Activated CD8-positive, alpha-beta memory T cell treated with anti-CD3 and anti-CD28 coated beads for 4 hours (primary cell): ENCODE measurements at places on chromosomes 7 and 10.
A peak's percentile ranks its signal among the peaks of the same experiment; 100 is the strongest.

GRCh38 chr10:45653454-45653853 lies 19.1 kb downstream of the ZFAND4 start:
- DNase-seq: no peak

DNA sequence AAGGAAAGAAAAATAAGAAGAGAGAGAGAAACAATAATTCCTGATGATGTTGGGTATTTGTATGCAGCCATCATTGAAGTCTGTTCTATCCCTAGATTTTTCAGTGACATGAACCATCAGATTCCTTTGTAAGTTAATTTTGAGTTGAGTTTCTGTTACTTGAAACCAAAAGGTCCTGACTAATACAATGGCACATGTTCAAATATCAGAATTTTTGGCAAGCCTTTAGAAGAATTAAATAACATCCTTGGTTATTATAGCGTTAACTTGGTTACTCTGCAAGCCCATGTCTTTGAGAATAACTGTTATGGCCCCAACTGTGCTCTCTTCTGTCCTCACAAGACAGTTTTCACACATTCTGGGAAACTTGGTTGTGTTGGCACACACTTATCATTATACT lies 66.5 kb downstream of the SYPL1 start:
- no peak for DNase-seq

GRCh38 chr10:118725886-118726500 lies 28.8 kb downstream of the CACUL1 start:
- no peak for DNase-seq

DNA sequence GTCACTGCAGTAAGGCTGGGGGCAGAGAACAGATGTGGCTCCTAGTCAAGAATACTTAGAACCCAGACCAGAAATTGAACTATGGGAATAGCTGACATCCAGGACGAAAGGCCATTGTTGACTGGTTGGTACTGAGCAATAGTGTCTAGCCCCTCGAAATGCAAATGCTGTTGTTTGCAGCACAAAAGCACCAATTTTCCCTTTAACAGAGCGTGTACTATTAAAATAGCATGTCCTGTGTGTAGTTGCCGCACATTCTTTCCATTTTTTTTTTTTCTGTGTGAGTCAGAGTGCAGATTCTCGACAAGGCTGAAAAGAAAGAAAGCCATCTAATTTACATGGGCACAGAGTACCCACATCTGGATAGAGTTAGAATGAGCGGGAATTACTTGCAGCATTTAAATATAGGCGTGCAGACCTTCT lies 302.4 kb downstream of the PTEN start:
- no peak for DNase-seq

DNA sequence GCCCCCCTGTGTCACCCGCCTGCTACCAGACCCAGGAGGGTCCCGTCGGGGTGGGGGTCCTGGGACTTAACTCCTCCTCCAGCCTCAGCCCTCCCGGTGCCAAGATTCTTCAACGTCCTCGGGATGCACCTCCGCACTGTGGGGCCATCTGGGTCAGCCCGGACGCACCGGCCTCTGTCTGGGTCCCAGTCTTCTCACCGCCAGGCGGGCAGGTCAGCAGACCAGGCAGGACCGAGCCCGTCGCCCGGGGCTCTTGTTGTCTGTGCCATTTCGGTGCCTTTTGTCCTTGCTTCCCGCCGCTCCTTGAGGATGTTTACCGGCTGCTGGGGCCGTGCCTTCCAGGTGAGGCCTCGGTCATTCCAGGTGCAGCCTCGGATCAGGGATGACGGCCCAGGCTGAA lies 32.1 kb upstream of the PSMG3 start:
- DNase-seq: no peak

DNA sequence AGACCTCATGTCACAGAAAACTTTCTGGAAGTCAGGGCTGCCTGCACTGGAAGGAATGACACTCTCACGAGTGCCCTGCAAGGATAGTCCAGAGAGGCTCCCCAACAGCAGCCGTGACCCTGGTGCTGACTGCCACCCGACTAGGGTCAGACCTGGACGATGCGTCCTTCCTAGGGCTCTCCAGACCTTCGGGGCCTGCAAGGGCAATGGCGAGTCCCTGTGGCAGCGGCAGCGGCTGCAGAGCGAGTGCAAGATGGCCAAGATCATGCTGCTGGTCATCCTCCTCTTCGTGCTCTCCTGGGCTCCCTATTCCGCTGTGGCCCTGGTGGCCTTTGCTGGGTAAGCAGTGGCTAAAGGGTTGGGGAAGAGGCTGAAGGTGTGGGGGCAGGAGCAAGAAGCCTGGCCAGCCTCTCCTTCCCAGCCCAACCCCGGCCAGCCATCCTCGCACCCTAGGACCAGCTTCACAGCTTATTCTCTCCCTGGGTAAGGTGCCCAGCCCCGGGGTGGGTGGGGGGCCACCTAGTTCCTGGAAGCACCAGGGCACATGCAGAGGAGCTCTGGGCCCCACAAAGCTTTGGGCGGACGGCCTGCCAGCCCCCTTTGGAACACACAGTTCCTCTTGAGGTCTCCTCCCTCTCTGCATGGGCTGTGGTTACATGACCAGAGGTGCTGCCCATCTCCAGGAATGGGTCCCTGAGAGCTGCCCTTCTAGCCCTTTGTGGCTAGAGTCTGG lies 5.5 kb downstream of the OPN4 start:
- no peak for DNase-seq

DNA sequence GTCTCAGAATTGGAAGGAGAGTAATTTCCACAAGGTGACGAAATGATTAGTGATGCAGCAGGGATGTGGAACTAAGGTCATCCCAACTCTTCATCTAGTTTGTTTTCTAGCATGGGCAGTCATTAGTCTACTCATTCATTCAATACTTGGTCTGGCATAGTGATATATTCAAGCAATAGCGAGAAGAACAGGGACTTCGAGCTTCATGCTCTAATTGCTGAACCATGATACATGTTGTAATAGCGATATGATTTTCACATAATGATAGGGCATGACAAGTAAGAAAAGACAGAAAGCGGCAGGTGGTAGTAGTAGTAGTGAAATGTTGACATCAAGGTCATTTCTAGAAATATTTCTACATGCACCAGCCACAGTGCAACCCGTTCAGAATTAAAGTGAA lies 652.1 kb downstream of the PHTF2 start:
- no peak for DNase-seq

- no peak for DNase-seq
These were observed 133.4 kb downstream of the FZD1 start for GRCh38 chr7:91397612-91398011.

DNA sequence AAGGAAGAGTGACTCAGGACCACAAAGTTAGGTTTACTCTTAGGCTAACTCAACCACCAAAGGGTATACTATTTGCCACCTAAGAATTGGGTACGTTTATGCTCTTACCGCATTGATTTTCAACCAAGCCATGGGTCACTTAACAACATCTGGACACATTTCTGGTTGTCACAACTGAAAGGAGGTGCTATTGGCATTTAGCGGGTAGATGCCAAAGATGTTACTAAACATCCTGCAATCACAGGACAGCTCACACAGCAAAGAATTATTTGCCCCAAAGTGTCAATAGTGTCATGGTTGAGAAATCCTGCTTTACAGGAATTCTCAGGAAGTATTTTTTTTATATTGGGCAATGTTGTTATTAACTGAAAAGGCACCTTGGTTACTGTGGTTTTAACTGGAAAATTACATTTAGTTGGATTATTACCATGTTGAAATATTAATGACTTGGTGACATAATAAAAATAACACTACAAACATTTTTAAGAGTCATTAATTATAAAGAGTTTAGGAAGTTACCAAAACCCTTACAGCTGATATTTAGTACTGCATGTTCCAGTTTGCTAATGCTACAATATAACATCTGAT lies 185.0 kb upstream of the TMEM196 start:
- no peak for DNase-seq

GRCh38 chr10:24208661-24209431 lies at the start of gene KIAA1217:
Gene KIAA1217 (plus strand): TSS chr10:24209138. CDS start chr10:24209194, 56 bp downstream.
- DNase-seq: no peak

DNA sequence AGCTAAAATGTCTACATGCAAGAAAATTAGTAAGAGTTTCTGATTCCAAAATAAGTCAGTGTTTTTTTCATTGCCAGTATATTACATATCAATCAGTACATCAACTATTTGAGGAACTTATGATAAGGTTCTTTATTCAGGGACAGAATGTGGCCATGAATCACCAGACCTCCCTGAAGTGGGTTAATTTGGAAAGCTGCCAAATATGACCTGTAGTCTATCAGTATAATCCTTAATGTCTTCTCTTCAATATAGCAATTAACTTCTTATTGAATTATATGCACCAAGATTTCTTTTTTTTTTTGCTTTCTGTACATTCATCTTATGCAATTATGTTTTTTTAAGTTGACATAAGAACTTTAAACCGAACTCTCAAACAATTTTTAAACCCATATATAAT lies 714.5 kb upstream of the POT1 start:
- no peak for DNase-seq

DNA sequence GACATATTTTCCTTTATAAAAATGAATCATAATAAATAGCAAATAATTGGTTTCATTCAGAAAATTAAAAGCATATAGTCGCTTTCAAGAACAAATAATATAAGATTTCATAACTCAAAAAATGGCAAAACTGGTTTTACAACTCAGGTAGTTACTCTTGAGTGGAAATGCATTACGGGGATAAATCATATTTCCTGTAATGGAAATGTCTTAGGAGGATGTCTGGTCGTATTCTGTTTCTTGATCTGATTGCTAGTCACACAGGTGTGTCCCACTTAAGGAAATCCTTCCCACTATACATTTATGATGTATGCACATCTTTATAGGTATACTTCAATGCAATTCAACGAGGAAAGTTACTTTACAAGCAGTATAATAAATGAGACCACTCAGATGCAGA lies 20.7 kb downstream of the NRAP start:
- no peak for DNase-seq

- DNase-seq: no peak
These were observed 5.9 kb upstream of the LRMDA start for GRCh38 chr10:75425291-75426079.

- DNase-seq: no peak
These were observed 459.6 kb downstream of the SDK1 start for GRCh38 chr7:3760651-3761050.

GRCh38 chr7:4610768-4611467 lies 71.2 kb upstream of the FOXK1 start:
- peak; percentile 24 for DNase-seq

- DNase-seq: no peak
These were observed 24.2 kb upstream of the UNC5B start for GRCh38 chr10:71188201-71188600.

- no peak for DNase-seq
These were observed 350.2 kb downstream of the GATA3 start for GRCh38 chr10:8404721-8405120.

- DNase-seq: no peak
These were observed 50.2 kb upstream of the PDCD4 start for GRCh38 chr10:110821508-110821907.
